NCI-H1105 treated with DMSO at 0.1 percent for 48 hours (cell line): ENCODE measurements at places on chromosomes 3 and 15.

DNA sequence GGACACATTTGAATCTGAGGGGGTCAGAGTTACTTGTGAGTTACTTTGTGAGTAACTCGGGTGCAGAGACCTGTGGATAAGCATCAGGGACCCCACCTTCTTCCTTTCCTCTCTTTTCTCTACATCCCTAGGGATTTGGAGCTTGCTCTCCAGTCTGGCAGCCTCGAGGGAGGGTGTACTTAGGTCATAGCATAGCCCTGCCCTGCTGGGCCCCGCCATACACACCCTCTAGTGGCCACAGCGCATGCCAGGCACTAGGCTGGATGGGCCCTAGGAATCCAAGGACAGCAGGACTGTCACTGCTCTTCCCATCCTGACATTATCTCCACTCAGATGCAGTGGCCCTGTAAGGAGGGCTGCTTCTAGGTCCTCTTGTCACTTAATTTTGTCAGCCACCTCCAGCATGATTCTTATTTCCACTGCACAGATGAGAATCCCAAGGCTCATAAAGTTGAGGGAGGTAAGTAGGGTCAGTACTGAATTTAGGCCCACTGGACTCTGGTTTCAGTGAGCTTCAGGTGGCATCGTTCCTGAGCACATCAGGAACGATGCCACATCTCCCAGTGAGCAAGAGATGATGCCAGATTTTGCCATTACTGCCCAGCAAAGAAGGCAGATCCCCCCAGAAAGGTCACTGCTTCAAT lies 3.6 kb upstream of the SMAD6 start:
- DNase-seq: peak; percentile 37

GRCh38 chr3:27201492-27201891 lies 167.7 kb downstream of the NEK10 start:
- DNase-seq: no peak

GRCh38 chr15:91465696-91466095 lies 365.6 kb downstream of the SV2B start:
- DNase-seq: peak; percentile 88

- DNase-seq: no peak
Observed at GRCh38 chr3:18424213-18424728, 868 bp downstream of the SATB1 start.

GRCh38 chr15:29183071-29183831 lies 86.4 kb downstream of the NSMCE3 start:
- no peak for DNase-seq

DNA sequence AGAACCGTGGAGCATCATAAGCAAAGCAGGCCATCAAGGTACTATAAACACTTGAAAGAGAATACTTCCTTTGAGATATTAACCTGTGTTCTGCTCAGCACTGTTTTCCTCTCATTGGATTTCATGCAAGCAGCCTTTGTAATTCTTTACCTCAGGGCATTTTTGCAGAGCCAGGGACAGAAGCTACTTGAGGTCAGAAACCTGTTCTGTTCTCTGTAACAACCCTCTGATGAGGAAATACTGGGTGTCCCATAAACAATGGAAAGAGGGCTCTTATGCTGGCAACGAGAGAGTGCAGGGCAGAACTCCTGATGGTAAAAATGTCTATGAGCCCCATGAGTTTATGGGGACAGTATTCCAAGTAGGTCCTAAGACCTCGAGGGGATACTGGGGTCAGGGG lies 66.0 kb downstream of the DCLK3 start:
- no peak for DNase-seq
